ENCODE measurements at places on chromosomes 2 and 18.

DNA sequence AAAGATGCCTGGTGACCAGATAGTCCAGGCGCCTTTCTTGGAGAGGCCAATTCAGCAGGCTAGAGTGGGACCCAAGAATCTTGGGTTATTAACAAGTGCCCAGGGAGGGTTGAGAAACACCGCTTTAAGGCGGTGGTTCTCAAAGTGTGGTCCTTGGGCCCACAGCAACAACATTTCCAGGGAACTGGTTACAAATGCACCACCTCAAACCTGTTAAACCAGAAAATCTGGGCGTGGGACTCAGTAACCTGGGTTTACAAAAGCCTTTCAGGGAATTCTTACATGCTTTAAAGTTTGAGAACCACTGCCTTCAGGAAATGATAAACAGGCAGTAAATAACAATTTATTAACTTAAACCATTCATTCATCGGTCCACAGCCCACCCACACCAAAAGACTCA lies 92.5 kb downstream of the SP3 start:
- no peak for DNase-seq

DNA sequence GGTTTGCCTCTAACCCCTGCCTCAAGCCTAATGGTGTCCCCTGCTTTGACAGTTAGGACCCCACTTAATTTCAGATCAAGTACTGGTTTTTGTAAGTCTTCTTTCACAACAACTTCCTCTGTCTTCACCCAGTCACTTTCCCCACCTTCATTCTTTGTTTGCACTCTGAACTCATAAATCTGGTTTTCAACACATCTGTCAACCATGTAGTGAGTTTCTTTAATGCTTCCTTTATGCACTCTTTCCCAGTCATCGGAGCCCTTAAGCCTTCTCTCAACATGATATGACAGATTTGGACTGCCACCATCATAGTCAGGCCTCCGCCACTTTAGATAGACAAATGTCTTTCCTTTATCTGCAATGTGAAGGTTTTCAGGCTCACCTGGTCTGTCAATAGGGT lies 109.1 kb downstream of the PLEKHA3 start:
- DNase-seq = no peak

GRCh38 chr2:28449488-28450395 lies 46.1 kb upstream of the PLB1 start:
- no peak for DNase-seq

GRCh38 chr2:64640153-64641044 lies 13.3 kb downstream of the SERTAD2 start:
- no peak for DNase-seq

- DNase-seq = no peak
Observed at GRCh38 chr2:46775722-46776121, 139.9 kb downstream of the MCFD2 start.
